ENCODE measurements at places on chromosomes 12 and 14.

DNA sequence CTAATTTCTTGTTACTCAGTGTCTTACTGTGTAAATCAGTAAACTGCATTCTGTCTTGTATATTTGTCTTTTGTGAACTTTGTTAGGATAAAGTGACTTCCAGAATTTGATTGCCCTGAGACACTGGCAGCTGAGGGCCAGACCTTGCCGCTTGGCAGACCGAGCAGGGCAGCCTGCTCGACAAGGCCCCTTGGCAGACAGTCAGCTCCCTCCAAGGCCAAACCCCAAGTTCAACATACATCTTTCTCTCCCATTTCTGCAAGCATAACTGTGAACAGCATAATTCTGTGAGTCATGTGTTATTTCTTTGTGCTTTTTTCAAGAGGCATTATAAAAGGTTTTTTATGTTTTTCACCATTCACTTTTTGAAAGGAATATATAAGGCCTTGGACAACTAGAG is 39.2 kb upstream of the BMAL2 start:
- DNase-seq = no peak

GRCh38 chr12:34606749-34607519 is 584.6 kb downstream of the ALG10 start:
- DNase-seq = no peak

DNA sequence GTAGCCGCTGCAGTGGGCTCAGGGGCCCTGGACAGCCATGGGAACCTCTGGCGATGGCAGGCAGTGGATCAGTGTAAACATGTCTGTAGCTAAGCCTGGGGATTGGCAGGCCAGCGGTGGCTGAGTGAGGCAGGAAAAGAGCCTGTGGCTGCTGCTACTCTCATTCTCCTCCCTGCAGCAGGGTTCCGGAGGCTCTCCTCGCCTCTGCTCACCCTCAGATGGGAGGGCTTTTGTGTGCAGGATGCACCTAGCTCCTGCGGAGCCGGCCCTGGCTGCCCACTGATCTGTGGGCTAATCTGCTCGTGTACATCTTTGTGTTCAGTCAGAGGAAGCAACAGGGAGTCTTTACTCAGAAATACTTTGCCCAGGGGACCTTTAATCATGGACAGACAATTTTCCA is 59.5 kb downstream of the GALNT8 start:
- DNase-seq = no peak

GRCh38 chr12:110109037-110109836 is 14.9 kb upstream of the IFT81 start:
- no peak for DNase-seq

GRCh38 chr14:74641601-74642391 is 29.8 kb upstream of the LTBP2 start:
- DNase-seq = no peak

DNA sequence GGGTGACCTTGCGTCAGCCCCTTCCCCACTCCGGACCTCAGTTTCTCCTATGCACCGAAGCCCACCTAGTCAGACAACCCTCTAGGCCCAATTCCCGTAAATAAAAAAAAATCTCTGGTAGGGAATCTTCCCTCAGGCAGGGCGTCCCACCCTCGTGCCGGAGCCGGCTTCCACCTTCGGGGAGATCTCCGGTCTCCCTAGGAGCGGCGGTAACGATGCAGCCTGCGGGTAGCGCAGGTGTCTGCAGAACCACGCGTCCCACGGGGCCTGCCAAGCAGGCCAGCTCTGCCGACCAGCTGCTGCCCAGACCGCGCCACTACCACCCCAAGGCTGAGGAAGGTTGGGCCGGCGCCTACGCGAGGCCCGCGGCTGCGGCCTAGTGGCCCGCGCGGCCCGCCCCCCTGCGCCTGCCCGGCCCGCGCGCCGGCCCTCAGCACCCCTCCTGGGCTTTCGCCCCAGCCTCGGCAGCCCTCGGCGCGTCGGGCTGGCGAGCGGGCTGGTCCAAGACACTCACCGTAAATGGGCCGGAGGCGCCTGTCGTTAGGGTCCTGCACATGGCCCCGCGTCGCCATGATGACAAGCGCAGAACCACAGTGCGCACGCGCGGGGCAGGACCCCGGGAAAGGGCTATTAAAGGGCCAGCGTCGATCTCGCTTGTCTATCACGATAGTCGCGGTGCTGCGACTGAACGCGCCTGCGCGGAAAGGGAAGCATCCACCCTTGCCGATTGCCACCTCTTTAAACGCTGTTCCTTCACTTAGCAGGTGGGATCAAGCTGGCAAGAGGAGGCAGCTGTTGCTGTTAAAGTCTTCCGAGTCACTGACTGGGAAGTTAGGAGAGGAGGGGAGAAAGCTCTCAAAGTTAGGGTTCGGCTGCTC is at the start of gene NAA25:
Gene NAA25 (minus strand): TSS at position 582 of the 878 bp plus-strand sequence. CDS start 10 bp downstream, at position 572.
- peak; percentile 83 for DNase-seq

GRCh38 chr14:68941820-68942219 is 37.3 kb downstream of the ACTN1 start:
- DNase-seq = no peak

- no peak for DNase-seq
These were observed 101.2 kb upstream of the NCOR2 start for GRCh38 chr12:124668602-124669001.

DNA sequence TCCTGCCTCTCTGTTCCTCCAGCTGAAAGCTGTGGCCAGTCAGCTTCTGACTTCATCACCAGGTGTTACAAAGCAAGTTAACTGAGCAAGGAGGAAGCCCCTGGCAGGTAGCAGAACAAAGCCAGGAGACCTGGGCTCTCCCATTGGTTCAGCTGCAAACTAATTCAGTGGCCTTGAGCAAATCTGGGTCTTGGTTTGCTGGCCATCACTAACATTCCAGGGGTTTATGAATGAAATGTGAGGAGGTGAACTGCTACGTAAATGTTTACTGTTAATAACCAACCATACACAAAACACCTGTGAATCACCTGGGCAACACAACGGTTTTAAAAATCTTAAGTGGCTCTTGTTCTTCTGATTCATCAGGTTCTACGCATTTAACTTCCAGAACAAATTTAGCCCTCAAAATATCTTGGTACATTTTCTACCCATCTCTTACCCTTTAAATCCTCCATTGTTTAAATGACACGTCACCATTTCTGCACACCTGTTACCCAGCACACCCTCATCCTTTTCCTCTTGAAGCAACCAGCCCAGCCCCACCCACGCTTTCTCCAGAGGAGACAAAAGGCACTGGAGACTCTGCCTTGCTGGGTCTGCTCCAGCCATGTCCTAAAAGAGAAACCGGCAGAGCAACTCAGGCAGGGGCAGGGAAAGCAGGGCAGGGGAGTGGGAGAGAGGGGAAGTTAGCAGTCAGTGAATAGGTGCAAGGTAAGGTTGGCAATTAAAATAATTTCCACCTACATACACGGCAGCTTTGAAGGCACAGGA is 49.3 kb upstream of the TSPAN11 start:
- DNase-seq = no peak

- DNase-seq = no peak
These were observed 257.8 kb upstream of the GARIN6 start for GRCh38 chr12:99389751-99390150.

DNA sequence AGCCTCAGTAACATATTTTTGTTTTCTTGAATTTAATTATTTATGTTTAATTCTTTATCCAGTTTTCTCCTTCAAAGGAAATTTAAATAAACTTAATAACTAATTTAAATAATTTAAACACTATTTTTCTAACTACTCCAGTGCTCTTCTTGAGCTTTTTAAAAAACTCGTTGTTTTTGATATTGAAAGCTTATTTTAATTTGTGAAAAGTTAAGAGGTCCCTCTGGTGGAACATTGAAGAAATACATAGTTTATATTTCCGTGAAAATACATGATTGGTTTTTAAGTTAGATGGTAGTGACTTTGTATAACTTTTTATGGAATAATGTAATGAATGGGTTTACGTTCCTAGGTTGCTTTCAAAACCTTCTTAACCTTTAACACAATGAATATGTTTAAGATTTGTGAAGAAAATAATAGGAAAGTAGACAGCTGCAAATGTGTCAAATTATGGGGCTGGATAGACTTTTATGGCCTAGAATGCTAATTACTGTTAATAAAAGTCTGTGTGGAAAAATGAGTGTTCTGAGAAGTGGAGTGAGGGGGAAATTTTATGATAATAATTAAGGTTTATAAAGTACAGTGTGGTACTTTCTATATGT is 45.9 kb upstream of the MSRB3 start:
- DNase-seq = no peak

DNA sequence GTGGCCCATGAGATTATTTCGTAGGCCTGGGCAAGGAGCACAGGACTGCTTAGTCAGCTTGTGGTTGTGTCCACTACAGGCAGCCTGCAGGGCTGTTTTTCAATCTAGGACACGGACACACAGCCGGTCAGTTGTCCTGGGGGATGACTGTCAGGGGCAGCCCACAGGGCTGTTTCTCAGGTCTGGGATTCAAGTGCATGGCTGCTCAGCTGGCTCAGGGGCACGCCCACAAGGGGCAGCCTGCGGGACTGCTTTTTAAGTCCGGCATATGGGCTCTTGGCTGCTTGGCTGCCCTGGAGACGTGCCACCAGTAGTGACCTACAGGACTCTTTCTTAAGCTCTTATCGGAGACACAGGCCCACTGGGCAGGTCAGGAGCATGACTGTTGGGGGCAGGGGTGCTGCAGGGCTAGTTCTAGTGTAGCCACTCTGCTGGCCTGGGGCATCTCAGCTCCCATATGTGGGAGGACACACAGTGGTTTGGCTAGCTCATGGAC is 26.6 kb upstream of the GTF2A1 start:
- no peak for DNase-seq

DNA sequence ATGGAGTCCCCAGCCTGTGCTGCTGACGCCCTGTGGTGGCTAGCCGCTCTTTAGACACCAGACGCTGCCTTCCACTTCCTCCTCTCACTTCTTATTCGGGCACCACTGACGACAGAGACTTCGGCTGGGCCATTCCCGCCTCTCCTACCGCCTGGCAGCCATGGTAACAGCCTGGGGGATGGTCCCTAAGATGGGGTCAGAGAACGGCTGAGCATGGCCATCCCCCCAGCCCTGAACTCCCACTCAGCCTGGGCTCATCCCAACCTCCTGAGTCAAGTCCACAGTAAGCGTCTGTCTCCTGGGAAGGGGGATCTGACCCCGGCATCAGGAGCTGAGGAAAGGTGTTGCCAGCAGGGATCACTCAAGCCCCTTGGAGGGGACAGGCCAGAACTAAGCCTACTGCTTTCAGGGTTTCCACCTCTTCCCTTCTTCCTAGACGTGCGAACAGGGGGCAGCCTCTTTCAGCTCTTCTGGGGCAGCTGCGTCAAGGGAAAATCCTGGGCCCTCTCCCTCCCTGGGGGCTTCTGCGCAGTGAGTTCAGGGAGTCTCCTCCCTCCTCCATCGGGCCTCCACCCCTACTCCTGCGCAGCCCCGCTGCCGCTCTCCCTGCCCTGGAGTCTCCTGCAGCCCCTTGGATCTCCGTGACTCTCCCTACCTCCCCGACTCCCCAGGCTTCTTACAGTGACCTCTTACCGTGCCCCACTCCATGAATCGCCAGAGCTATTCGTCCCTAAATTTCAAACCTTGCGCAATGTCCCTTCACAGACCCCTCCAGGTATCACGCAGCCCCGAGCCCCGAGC is 643 bp upstream of the TAMALIN start:
- DNase-seq = peak; percentile 87

DNA sequence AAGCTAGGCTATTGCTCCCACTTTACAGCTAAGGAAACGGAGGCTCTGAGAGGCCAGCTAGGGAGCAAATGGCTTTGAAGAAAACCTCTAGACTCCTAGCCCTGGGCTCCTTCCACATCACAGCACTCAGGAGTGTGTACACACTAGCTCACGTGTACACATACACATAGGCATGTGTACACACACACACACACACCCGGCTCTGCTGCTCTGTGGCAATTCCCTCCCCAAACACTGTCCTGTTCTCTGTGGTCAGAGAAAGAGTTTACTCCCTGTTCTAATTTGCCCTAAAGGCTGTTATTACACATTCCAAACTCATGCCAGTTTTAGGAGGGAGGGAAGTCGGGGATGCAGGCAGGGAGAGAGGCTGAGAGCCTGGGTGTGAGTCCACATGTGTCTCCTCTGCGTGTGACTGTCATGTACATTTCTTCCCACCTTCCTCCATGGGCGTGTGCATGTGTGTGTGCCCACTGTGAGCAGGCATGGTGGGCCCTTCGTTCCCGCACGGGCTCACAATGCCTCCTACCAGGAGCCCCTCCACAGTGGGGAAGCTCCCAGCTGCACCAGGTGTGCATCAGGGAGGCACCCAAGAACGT is 14.2 kb downstream of the TRPV4 start:
- DNase-seq = no peak

DNA sequence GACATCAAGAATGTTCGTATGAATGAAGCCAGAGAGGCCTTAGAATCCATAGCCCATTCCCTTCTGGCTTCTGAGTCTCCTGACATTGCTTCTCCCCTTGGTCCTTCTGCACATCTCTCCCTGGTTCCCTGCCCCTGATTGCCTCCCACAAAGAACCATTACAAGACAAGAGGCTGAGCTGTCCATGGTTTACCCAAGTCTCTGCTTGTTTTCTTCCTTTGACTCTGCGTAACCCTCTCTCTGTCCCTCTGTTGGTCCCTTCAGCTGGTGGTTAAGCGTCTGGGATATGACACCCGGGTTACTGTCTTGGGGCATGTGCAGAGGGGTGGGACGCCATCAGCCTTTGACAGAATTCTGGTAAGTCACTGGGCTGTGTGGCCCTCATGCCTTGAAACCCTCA is 15.9 kb downstream of the PFKM start:
- DNase-seq = no peak

DNA sequence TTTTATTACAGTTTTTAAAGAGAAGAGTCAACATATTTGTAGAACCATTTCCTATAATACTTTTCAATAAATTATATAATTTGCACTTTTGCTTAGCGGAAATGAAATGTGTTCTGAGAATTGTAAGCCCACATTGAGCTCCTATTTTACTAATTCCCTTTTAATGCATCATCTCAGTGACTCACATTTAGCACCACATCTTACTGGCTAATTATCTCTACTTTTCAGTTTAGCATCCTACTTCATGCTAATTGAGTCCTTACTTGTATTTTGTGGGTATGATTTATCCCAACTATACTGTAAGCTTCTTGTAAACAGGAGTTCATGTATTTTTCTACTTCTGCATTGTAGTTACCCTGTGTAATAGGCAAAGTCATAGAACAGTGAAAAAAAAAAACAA is 67.5 kb downstream of the TMX1 start:
- DNase-seq = no peak

GRCh38 chr12:51591016-51591901 is at the start of gene SCN8A:
TSS of gene SCN8A (plus strand) at chr12:51591233. CDS start at chr12:51662818, 71,585 bp downstream.
- peak; percentile 19 for DNase-seq

- DNase-seq = no peak
These were observed 47.9 kb downstream of the PPP1R12A start for GRCh38 chr12:79886917-79887519.

- no peak for DNase-seq
These were observed 69.3 kb downstream of the EEA1 start for GRCh38 chr12:92859650-92860386.

GRCh38 chr14:80414080-80414479 is 202.8 kb upstream of the DIO2 start:
- no peak for DNase-seq
